ENCODE measurements at places on chromosomes 12 and 14.

DNA sequence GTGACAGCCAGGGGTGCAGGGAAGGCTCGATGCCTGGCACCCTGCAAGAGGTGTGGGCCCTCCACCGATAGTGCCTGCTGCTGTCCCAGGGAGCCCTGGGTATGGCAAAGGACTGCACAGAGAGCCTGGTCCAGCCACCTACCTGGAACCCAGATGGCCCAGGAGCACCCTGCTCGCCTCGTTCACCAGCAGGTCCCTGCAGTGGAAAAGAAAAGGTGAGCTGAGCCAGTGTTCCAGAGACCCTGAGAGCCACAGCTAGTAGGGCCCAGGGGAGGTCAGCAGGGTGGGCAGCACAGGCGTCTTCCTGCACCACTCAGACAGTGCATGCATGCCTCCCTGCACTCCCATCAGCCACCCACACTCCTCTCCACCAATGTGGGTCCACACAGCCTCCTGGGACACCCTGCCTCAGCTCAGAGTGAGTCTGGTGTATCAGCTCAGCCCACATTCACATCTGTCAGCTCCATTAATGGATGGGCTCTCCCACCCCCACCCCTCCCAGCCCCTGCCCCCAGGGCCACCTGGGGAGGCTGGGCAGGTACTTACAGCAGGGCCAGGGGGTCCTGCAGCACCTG lies 20.2 kb downstream of the TMEM106C start:
- DNase-seq = no peak

- DNase-seq = peak; percentile 16
Measured at GRCh38 chr12:57133013-57133569, 4.8 kb downstream of the LRP1 start.

DNA sequence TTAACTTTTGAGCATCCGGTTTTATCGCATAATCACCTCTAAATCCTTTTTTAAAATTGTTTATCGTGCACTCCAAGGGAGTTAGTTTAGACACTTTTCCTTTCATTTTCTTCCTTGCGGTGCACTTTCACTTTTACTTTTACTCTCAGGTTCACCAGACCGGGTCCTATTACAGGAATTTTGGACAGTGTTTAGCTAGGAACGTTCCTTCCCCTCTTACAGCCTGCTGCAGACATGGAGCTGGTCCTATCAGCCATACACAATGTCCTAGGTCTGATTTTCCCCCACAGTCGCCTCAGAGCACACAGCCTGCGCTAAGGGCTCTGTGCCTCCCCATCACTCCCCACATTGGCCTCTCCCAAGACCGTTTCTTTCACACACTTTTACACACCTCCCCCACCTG lies 103.9 kb downstream of the ALG10 start:
- no peak for DNase-seq

DNA sequence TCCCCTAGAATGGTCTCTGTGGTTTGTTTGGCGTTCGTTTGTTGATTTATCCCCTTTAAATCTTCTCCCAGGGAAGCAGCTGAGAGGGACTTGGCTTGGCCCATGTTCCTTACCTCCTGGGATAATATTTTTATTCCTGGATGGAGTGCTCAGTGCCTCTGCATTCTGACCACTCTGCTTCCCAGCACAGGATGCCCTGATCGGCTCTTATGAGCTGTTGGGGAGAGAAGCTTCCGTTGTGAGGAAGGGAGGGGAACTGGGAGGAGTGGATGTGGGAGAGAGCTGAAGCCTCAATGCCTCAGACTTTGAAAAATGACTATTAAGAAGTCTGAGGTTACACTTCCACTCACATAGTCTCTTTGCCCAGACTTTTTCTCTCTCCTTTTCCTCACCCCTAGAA lies 114.8 kb downstream of the SMOC1 start:
- DNase-seq = no peak

GRCh38 chr14:82897469-82898308 lies 1364.0 kb upstream of the SEL1L start:
- no peak for DNase-seq

- no peak for DNase-seq
Measured at GRCh38 chr14:103116636-103117035, 6.6 kb upstream of the TNFAIP2 start.

- DNase-seq = no peak
Measured at GRCh38 chr14:74663884-74664283, 49.0 kb downstream of the AREL1 start.

GRCh38 chr12:68971404-68971803 lies 38.4 kb upstream of the CPM start:
- DNase-seq = no peak

DNA sequence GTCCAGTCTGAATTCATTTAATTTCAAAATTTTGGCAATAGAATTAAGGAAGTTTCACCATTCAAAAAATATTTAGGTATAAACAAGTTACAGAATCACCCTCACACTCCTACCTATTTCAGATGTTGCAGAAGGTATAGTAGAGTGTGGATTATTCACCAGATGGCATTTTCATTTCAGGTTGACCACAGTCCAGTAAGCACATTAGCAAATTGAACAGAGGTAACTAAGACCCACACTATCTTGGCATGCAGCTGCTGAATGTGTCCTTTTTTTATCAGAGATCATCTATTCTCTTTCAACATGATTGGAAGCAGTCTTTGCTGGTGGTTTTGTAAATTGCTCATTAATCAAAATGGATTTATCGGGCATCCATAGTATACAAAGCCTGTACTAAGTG lies 151.8 kb upstream of the GARIN6 start:
- no peak for DNase-seq

DNA sequence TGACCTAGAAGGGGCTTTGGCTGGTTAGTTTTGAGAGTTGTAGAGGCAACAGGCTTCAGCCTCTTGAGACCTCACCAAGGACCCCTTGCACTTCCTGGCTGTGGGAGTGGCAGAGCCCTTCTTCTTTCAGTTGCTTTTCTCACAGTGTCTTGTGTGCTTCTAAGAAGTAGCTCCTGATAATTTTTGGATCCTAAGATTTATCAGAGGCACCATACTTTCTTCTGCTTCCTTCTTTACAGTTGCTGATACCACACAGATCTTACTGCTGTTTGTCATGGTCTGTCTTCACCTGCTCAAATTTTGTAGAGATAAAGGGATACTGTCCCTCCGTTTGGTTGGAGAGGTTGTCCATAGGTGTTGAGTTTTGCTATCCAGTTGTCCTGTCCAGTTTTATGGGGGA lies 33.8 kb downstream of the VRK1 start:
- DNase-seq = no peak

DNA sequence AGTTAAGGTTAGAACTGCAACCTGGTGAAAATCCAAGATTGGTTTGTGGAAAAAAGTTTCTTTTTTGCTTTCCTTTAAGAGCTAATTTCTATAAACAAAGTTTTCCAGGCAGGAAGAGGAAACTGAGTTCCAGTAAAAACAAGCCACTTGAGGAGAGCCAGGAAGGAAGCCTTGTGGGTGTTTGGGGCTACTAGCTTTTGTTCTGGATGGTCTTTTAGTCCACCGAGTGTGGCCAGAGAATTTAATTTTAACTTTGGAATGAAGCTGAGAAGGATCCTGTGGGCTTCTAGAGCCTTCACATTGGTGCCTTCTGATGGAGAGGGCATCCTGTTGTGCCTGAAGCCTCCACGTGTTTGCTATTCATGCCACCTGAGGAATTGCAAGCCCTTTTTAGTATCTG lies 327.9 kb downstream of the C12orf75 start:
- DNase-seq = no peak

DNA sequence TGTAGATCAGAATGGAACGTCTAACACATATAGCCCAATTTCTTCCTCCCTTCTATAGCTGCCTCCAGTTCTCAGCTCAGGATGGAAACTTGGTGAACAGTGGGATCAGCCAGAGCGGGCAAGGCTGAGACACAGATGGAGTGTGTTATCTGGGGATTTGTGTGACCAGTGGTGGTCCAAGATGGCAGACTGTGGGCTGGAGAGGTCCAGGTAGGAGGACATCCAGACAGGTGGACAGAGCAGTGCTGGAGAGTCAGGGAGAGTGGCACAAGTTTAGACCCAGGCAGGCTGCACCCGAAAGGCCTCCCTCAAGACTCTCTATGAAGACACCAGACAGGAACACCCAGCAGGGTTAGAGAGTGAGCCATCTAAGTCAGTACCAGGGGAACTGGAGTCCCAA lies 116.1 kb upstream of the CPSF6 start:
- DNase-seq = no peak

DNA sequence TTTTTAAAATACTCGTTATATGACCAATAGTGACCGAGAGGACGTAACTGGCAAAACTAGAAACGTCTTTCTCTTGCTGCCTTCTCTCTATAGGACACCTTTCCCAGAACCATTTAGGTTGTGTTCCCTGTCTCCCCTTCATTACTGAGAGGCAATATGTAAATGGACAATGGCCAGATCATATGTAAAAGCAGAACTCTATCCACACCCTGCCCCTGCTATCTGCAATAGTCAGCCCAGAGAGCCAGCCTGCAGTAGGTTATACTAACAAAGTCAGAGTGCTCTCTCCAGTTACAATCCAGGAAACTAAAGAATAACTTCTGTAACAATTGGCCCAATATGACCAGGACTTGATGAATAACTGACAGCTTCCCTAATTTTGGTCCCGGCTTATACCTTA lies 216.8 kb downstream of the ANO6 start:
- DNase-seq = no peak

GRCh38 chr12:123006977-123007376 lies 26.5 kb downstream of the ARL6IP4 start:
- no peak for DNase-seq

DNA sequence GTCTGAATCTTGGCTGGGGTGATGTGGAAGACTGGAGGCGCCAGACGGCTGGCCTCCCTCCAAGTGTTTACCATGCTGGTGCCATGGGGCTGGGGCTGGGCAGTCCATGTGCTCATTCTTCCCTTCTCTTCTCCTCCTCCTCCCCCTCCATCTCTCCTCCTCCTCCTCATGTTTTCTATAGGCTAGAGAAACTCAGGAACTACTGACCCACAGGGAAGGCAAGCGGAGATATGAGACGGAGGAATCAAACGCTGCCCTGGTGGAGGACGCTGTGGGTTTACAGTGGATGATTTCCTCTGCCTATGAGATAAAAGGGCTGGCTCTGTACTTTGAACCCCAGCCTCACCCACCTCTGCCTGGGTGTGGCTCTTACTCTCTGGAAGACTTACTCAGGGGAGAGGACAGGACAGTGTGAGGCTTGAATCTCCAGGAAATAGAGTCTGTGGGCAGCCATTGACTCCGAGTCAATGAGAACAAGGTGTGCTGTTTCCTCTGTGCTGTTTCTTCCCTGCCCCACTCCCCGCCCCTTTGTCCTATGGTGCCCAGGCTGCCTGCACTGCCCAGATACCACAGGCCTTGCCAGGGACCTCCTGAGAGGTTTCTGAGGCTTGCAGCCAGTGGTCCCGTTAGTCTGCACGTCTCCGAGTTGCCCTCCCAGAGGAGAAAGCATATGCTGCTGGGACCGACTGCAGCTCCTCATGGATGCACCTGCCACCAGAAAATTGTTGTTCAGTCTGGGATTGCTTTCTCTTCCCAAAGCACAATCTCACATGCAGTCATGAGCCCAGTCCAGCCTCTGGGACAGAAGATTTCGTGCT lies 132.6 kb upstream of the ARHGAP5 start:
- peak; percentile 90 for DNase-seq

DNA sequence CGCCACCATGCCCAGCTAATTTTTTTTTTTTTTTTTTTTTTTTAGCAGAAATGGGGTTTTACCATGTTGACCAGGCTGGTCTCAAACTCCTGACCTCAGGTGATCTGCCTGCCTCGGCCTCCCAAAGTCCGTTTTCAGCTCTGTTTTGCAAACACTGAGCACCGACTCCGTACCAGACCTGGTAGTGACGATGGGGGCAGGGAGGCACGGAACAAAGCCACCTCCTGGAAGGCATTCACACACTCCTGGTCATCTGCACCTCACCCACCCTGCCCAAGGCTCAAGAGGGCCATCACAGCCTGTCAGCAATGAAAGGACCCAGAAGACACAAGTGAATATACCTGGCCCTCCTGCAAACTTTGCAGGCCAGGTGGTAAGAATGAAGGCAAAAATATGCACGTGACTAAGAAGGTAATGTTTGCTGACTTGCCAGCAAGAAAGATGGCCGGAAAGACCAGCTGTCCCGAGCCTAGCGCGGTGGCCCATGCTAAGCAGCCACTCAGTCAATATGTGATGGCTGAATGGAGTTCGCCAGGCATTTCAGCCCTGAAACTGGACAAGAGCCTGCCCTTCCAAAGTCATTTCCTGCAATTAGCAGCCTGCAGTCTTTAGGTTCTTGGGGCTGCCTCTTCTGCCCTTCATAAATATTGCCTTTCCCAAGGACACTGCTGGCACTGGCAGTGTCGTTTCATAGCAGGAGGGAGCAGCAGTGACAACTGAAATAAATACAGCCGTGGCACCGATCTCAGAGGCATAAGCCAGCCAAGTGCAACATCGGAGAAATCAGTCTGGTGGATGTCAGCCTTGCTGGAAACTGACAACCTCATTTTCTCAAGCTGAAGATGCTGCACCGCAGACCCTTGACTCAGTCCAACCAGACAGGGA lies 17.6 kb downstream of the MMAB start:
- DNase-seq = no peak

- no peak for DNase-seq
Measured at GRCh38 chr12:3821441-3821840, 51.8 kb downstream of the PARP11 start.

- DNase-seq = no peak
Measured at GRCh38 chr12:90833228-90833627, 121.7 kb downstream of the CCER1 start.

- no peak for DNase-seq
Measured at GRCh38 chr14:92819011-92819597, 25.0 kb downstream of the GOLGA5 start.

DNA sequence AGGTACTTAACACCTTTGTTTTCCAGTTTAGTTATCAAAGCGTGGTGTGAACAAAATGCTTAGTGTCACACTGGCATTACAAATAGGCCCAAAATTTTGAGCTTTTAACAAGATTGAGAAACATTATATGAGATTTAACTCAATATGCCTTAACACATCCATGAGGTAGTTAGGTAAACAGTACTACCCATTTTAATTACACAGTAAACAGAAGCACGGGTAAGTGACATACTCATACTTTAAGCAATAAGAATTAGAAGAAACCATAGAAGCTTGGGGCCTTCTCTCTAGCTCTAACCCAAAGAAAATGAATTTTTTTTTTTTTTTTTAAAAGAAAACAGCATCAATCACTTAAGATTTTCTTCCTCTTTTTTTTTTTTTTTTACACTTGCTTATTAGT lies 15.5 kb upstream of the PHLDA1 start:
- no peak for DNase-seq

DNA sequence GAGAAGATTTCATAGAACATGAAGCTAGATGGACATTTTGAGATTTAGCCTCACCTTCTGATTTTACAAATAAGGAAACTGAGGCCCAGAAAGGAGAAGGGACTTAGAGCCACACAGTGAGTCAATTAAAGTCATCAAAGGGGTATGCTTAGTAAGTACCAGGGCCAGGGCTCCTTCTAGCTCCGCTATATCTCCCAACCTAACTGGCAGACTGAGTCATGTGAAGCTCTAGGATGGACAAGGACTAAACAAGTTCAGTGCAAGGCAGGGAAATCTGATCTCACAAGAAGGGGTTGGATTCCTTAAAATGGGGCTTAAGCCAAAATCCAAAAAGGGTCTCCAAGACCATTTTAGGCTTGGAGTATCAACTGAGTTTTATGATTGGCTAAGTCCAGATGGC lies 215.8 kb downstream of the PHLDA1 start:
- no peak for DNase-seq
